Cerebellar nuclear complex (tissue), 1 donor: ENCODE measurements at places on chromosomes 3 and 15.

GRCh38 chr15:42721016-42721415, 15.9 kb downstream of the CDAN1 start:
- no peak for DNase-seq

- no peak for DNase-seq
These were observed 263.8 kb downstream of the FEZF2 start for GRCh38 chr3:62109534-62109933.

DNA sequence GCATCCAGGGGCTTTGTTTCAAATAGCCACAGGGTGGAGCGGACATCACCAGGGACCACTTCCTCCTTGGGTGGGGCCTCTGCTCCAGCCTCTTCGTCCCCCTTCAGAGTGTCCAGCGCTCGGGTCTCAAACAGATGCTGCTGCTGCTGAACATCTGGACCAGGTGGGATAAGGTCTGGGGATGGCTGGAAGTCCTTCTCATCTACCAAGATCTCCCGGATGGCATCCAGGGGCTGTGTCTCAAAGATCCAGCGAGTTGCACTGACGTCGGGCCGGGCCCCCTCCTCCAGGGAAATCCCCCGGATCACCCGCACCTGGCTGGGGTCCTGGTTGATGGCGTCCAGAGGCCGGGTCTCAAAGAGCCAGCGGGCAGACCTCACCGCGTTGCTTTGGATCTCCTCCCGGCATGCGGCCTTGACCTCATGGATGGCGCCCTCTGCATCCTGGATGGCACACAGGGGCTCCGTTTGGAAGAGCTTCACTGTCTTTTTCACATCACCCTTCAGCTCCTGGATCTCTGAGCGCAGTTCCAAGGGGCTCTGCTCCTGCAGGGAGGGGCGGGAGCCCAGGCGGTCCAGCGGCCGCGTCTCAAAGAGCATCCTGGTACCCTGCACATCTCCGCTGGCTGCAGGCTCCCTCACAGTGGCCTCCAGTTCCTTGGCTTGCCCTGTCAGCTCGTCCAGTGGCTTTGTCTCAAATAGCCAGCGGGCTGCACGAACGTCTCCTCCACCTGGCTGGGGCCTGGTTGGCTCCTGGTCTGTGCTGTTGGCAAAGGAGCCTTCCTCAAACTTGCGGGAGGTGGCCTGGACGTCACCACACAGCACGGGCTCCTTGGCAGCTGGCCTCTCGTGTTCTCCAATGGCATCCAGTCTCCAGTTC, 3.9 kb downstream of the XIRP1 start:
- DNase-seq = peak; percentile 23

DNA sequence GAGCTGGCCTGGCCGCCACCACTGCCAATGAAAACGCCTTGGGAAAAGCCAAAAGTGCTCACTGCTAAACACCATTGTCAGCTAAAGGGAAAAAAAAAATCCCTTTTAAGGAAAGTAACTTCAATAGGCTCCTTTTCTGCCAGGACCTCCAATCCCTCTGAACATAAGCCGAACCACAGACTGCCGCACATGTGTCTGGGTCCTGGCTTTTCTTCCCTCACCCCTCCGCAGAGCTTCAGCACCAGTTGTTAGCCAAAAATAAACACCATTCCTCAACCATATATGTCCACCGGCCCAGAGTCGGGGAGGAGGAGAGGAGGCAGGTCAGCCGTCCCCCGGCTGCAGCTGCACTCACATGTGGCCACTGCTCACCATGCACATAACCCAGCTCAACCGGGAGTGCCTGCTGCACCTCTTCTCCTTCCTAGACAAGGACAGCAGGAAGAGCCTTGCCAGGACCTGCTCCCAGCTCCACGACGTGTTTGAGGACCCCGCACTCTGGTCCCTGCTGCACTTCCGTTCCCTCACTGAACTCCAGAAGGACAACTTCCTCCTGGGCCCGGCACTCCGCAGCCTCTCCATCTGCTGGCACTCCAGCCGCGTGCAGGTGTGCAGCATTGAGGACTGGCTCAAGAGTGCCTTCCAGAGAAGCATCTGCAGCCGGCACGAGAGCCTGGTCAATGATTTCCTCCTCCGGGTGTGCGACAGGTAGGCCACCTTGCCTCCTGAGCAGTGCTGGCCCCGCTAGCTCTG, at the start of gene FBXL22:
Gene FBXL22, plus strand, starts transcription at position 350 of the 753 bp plus-strand sequence. Its CDS starts 6 bp downstream, at position 356.
- DNase-seq = no peak

DNA sequence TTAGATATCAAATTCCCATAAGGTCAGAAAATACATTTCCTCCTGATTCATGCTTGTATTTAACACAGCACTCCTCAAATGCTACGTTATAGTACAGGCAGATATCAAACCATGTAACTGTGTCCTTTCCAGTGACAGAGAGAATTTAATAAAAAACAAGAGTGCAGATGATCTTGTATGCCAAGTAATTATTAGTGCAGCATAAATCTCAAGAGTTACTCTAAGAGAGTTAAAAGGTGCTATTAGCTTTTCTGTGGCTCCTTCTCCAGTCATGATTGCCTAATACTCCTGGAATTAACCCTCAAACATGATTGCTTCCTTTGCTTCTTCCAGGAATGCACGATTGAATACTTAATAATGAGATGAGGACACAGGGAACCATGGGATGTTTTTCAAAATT, 413.0 kb upstream of the DPH6 start:
- no peak for DNase-seq

DNA sequence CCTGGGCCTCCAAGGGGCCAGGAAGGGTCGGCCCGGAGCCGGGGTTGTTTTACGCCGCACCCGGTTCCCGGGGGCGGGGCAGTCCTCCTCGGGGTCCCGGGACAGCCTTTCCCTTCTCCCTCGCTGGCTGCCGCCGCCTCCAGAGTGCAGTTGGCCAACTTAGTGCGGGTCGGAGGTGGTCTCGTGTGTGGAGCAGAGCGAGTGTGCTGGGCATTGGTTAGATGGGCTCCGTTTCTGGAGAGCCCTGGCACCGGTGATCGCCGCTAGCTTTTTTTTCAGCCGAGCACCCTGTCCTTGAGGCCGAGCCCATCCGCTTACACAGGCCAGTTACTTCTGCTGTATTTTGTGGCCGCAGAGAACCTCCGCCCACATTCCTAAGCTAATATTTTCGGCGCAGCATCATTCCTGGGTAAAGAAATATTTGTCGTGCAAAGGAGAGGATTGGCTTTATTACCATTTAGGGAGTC, 585 bp downstream of the KIF23 start:
- DNase-seq = no peak

GRCh38 chr15:47711655-47712054, 5.7 kb upstream of the SEMA6D start:
- DNase-seq = no peak

GRCh38 chr15:99995543-99995942, 262.3 kb upstream of the LYSMD4 start:
- DNase-seq = no peak

GRCh38 chr15:63038926-63039673, 3.4 kb upstream of the TPM1 start:
- DNase-seq = no peak

GRCh38 chr3:60839246-60839645, 412.0 kb downstream of the FHIT start:
- DNase-seq = no peak

- DNase-seq = no peak
These were observed 38.1 kb upstream of the NECTIN3 start for GRCh38 chr3:111033470-111034050.

DNA sequence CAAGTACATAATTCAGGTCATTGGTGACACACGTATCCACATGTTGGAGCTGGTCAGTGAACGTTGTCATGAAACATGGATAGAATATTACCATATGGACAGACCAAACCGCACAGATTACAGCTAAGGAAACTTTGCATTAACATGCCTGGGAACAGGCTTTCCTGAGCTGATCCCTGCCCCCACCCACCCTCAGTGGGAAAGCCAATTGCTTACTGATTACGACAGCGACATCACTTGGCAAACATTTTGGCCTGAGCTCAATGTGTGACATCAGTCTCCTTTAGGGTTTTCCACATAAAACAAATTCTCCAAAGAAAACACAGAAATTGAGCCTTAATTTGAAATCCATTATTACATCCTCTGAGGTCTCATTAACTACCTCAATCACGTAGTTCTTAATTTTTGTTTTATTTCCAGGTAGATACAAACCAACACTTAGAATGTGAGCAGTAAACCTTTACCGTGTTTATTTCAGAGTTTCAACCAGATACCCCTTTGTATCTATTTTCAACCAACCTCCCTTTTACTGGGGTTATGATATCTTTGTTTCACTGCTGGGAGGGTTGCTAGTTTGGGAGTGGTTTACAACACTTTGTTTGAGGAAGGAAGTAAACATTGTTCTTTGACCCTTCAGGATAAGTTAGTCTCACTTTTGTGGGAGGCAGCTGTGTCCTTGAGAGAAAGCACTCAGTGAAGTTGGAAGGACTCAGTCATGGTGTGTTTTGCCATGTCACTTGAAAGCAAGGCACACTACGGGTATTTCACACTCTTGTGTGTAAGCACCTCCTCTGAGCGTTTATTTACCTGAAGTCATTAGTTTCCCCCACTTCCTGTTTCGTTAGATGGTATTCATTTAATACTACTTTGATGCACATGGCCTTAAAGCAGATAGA, 103.1 kb downstream of the CMSS1 start:
- no peak for DNase-seq

GRCh38 chr3:49498648-49499047, 28.6 kb downstream of the DAG1 start:
- DNase-seq = no peak

DNA sequence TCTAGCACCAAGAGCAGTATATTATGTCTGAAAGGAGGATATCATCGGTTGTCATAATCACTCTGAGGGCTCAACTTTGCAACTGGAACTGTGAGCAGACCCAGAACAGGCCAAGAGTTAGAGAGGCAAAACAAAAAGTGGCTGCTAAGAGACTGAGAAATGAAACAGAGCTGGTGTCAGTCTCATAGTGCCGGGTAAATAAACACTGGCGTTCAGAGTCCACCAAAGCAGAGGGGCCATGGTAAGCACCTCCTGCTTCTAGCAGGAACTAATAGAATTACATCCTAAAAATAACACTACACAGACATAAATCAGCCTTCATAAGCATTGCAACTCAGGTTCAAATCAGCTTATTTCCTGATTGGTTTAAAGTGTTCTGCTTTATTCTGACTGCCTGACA, 10.3 kb upstream of the IL12A start:
- no peak for DNase-seq
